Cardiac fibroblast (primary cell): ENCODE measurements at places on chromosomes 2 and 18.

DNA sequence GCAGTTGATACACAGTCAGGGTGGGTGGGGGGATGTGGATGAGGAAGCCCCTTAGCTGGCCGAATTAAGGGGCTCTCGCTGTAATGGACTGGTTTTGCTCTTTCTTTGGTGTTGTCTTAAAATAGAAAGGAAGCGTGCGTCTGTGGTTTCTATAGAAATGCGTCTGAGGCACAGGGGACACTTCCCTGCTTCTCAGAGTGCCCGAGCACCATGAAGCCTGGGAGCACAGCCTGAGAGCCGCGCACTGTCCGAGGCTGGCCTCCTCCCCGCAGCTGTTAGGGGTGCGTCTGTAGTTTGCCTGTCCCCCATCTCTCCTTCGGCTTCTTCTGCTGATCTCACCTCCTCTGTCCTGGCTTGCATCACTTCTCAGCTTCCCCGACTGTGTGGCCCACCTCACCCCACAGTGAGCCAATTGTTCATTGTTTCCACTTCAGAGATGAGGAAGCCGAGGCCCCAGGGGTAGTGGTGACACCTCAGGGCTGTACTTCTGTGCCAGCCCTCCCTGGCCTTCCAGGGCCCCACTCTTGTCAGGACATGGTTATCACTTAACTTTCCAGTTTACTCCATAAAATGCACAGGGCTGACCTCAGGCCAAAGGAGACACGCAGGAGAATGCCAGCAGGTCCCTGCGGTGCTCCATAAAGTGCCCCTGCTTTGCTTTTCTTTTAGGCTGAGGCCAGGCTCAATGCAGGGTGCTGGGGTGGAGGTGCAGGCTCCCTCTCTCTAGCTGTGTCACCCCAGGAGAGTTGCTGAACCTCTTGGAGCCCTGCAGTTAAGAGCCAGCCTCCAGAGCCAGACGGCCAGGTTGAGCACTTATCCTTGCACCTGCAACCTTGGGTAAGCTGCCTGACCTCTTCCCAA is 210.6 kb downstream of the SEPTIN10 start:
- no peak for DNase-seq

DNA sequence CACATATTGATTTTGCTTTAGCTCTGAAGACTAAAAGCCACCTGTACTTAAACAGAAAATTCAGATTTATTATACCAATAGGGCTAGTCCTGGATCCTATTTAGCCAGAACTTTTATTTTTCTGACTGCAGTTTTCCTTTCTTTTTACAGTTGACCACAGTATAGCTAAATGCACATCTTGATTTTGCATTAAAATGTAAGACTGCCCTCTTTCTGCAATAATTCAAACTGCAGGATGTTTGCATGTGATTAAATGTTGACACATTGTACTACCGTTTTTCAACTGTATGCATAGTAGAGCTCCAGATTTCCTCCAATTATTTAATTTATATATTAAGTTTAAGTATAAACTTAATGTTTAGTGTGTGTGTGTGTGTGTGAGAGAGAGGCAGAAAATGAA is 1262.9 kb downstream of the SUCLG1 start:
- peak; percentile 58 for DNase-seq

GRCh38 chr2:64924170-64924934 is 64.8 kb upstream of the SLC1A4 start:
- no peak for DNase-seq

GRCh38 chr18:55912919-55913318 is 324.9 kb upstream of the TCF4 start:
- no peak for DNase-seq

- peak; percentile 10 for DNase-seq
Measured at GRCh38 chr2:149383340-149383739, 53.0 kb downstream of the LYPD6 start.

DNA sequence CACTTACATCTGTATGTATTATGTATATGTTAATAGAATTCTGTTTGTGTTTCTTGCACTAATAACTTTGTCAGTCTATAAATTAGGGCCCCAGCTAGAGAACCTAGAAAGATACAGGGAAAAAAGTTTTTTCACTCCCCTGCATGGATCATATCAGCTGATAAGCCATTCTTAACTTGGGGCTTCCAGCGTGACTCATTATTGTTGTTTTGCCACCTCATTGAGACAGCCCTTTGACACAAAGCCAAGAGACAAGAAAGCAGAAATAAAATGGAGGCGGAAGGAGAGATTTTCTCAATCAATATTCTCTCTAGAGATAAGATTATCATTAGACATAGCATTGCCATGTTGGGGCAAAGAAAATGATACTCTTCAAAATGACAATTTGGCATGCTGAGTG is 93.4 kb downstream of the AKAIN1 start:
- DNase-seq: no peak

DNA sequence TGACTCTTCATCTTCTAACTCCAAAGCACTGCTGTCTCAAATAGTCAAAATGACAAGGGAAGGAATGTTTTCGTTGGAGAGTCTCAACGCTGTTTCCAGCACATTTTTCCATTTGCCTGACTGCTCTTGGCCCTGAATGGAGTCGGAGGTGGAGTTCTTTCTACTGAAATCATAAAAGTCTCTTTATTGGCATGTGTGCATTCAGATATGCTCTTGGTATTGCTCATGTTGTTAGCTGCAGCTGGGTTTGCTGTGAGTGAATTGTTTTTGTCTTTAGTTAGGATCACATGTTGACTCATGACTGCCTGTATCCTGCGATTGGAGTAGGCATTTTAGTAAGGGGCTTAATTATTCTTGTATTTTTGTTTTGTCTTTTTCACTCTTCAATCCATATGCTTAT is 16.8 kb downstream of the TMEM17 start:
- DNase-seq: peak; percentile 54

- DNase-seq: no peak
Measured at GRCh38 chr2:233810385-233810784, 32.3 kb downstream of the MROH2A start.

GRCh38 chr2:160695402-160696086 is 201.9 kb upstream of the RBMS1 start:
- DNase-seq: peak; percentile 12

DNA sequence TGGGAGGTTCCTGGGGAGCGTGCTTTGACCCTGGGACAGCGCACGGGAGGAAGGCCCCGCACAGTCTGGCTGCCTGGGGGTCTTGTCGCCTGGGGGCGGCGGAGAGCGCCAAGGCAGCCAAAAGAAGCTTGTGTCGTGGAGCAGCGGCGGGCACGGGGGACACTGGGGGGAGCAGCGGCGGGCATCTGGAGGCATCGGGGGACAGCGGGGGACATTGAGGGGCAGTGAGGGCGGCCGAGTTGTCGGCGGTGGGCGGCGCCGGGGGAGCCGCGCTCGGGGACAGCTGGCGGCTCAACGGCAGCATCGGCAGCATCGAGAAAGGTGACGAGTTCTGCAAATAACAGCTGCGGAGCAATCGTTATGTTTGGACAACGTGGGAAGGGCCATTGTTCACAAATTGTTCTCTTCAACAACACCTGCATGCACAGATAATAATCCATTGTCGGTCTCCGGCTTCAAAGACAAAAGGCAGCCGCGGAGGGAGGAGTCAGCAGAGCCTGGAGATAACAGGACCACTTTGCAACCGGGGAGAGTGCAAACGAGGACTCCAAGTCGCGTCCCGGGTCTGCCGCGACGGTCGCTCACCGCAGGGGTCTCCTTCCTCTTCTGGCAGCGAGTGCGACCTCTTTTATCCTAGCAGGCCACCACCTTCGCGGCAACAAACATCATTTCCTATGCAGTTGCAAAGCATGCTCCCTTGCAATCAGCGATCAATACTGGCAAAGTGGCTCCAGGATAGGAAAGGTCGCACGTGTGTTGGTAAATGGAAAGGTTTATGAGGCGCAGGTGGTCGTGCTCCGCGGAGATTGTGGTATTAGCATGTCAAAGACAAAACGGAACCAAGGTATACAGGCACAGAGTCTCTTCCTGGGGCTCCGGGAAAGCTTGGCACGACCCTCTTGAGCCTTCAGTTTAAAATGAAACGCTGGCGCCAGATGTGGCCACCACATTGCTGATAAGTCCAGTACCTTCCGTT is 132.3 kb upstream of the DLX2 start:
- DNase-seq: no peak

DNA sequence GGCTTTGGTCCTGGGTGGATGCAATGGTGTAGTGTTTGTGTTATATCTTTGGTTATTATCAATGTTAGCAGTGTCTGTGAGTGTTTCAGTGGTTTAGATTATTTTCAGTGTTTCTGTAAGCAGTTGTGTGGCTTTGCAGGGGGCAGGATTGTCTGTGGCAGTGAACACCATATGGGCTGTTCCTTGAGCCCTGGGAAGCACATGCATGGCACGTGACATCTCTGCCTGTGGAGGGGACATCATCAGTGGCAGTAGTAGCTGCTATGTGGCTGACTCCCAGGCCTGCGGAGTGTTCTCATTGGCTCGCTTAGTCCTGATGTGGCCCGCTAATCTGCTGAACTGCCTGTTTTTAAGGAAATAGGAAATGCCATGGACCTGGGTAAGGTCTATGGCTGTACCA is 327.5 kb downstream of the GULP1 start:
- DNase-seq: no peak

DNA sequence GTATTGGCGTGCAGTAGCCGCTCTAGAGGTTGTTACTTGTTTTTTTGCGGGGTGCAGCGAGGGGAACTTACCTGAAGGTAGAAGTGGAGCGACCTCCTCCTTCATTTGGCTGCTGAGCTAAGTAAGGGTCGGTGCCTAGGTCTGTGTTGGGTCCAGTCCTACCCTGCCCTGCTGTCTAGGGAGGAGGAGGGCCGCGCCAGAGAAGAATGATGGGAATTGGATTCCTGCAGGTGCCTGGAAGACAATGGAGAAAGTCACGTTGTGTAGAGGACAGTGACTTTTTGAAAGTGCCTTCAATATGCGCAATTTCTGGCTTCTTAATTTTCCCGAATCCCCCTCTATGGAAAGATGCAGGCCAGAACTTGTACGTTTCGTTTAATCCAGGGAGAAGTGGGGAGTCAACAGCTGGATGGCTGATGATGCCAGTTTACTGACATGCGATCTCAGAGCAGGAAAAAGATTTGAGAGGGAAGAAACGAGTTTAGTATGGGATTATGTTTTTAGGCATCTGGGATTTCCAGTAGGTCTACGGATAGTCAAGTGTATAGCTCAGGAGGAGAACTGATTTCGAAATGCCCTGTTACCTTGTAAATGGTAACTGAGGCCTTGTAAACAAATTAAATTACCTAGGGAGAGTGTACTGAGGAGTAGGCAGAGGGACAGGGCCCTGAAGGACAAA is 653 bp downstream of the MRPS9 start:
- DNase-seq: peak; percentile 3

GRCh38 chr18:47530695-47531094 is 279.2 kb upstream of the SKOR2 start:
- DNase-seq: no peak

DNA sequence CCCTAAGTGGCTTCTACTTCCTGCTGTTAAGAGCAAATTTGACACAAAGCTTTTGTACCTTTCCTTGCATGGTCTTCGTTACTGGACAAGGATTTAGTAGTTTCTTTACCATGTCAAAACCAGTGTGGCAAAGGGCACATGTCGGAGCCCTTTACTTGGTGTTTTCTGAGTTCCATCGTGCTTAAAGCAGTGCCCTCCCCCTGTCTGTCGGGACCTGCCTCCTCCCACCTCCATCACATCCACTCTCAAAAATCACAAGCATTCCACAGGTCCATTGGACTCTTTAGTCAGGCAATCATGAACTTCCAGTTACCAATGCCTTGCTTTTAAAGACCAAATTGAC is 763 bp downstream of the CCDC141 start:
- no peak for DNase-seq

- DNase-seq: no peak
Measured at GRCh38 chr2:20668871-20669475, 2.0 kb downstream of the GDF7 start.

- DNase-seq: peak; percentile 37
Measured at GRCh38 chr2:197804758-197805714, 643 bp downstream of the PLCL1 start.

DNA sequence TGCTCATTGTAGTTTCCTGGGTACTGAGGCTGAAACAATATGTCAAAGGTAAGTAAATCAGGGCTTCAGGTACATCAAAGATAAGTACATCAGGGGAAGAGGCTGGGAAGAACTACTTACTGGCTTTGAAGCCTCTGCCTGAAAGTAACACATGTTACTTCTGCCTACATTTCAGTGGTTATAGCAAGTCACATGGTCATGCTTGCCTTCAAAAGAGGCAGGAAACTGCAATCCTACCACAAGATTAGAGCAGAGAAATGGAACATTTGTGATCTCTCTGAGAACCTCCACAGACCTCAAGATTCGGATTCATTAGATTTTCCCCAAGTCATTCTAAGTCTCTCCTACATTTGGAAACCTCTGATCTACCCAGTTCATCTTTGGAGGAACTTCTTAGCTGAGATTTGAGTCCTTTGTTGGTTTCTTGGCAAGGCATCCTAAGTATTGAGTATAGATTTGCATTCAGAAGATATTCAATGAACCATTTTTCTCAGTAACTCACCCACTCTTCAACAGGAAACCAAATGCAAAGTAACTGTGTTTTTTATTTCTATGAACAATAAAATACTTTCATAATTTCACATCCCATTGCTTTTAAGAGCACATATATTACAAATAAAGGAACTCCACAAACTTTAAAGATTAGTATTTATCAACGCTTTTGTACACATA is 48.5 kb upstream of the CCDC195 start:
- DNase-seq: no peak

DNA sequence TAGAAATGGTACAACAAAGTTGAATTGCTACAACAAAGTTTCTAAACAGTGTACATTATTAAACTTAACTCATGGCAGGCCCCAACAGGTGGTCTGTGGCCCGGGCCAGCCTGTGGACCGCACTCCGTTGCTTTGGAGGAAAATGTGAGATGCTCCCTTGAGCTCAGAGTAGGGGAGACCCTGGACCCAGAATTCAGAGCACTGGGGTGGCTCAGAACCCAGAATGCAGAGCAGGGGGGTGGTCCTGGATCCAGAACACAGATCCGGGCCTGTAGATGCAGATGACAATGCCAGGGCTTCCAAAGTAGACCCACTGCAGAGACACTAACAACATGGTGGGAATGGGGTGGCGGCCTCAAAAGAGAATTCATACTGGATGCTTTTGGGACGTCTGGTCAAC is 311.0 kb downstream of the NDUFA10 start:
- no peak for DNase-seq

DNA sequence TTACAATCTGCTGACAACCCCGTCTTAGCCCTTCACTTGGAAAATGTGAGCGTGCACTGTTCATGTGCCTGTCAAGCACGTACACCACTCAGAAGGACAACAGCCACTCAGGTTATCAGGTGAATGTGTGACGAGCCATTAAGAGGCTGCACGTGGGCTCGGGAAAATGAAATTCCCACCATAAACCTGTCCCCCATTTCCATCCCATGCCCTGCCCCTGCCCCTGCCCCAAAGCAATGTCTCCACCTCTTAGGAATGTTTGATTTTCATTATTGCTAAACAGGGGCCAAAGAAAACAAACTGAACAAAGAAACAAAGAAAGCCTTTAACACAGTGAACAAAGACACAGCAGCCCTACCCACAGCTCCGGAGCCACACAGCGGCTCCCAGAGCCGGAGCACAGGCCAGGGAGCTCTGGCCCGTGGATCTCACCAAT is 90.5 kb downstream of the TMEM18 start:
- no peak for DNase-seq
